ENCODE measurements at places on chromosomes 4 and X.

DNA sequence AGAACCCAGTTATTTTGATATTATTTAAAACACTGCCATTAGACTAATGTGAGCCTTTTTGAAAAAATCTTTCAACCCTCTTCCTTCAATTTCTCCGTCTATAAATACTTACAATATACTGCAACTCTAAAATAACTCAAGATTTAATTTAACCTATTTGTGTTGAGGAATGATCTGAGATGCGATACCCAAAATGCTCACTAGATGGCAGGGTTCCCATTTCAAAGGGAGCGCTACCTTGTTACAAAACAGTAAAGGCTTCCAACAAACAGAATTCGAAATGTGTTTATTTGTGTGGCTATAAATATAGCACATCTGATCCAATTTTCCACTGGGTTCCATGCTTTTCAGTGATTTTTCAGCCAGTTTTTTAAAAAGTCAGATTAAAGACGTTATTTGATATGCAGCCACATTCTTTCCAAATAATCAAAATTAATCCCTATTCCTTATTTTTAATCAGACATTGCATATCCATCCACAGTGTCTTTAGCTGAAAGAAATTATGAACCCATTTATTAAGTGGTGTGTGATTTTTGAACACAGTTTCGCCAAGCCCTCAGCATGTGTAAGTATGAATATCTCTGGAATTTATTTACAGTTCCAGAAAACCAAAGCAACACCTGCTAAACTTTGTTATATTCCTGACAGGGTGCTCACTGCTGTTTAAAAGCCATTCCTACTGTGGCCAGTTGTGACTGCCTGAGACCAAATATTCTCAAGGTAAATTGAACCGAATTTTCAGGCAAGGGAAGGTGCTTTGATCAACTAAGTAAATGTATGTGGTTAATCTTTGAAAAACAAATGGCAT is 668.0 kb upstream of the LCORL start:
- no peaks in the 10 kb centered on the region for H3K27me3 ChIP-seq
- H3K4me1 ChIP-seq = no peaks in the 10 kb centered on the region
- DNase-seq = no peak

- no peaks in the 10 kb centered on the region for H3K4me1 ChIP-seq
- H3K4me3 ChIP-seq = no peak overlapping the region
- H3K36me3 ChIP-seq = no peaks in the 10 kb centered on the region
- no peak overlapping the region for H3K27ac ChIP-seq
- no peaks in the 10 kb centered on the region for H3K27me3 ChIP-seq
- no peak for DNase-seq
These were observed 159.4 kb downstream of the CRLF2 start for GRCh38 chrX:1053072-1053471.

DNA sequence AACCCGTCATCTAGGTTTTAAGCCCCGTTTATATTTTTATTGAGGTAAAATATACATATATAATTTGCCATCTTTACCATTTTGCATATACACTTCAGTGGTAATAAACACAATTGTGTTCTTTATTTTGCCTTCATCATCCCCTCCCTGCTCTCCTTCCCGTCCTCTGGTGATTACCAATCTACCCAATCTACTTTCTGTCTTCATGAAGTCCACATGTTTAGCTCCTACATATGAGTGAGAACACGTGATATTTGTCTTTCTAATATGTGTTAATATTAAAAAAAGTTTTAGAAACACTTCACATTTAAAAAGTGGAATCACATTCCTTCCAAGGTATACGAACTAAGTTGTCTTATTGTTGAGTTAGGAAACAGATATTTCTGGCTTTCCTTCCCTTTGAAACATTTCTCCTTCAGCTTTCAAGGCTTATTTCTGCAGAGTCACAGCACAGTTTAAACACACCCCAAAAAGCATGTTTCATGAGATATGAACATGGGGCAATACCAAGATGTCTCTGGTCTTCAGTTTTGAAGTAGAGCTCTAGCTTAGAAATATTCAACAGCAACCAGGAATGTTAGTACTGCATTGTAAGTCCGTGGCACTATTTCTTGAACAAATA is 35.9 kb downstream of the GYPA start:
- no peaks in the 10 kb centered on the region for H3K36me3 ChIP-seq
- H3K4me3 ChIP-seq = no peak overlapping the region
- H3K27ac ChIP-seq = no peak overlapping the region
- H3K27me3 ChIP-seq = no peaks in the 10 kb centered on the region
- no peak for DNase-seq

- DNase-seq = no peak
- no peaks in the 10 kb centered on the region for H3K27me3 ChIP-seq
- H3K27ac ChIP-seq = no peak overlapping the region
- H3K4me3 ChIP-seq = no peak overlapping the region
- H3K36me3 ChIP-seq = no peaks in the 10 kb centered on the region
These were observed 26.6 kb downstream of the ADRA2C start for GRCh38 chr4:3792813-3793212.

DNA sequence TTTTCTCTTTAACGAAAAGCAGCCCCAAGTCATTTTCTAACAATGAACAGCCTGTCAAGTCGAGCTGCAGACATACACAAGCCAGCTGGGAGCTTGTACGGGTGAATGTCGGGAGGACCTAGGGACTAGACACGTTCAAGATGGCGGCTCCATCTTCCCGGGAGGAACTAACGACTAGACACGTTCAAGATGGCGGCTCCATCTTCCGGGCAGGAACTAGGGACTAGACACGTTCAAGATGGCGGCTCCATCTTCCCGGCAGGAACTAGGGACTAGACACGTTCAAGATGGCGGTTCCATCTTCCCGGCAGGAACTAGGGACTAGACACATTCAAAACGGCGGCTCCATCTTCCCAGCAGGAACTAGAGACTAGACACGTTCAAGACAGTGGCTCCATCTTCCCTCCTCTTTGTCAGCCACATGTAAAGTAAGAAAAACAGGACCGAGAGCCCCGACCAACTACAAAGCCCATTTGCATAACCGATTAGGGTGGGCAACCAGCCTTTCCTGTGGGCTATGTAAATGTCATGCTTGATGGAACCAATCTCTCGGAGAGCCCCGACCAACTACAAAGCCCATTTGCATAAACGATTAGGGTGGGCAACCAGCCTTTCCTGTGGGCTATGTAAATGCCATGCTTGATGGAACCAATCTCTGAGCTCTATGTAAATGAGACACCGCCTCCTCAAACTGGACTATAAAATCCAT is 175.5 kb downstream of the DHRSX start:
- H3K4me3 ChIP-seq = peak overlapping the region; percentile 28
- H3K27me3 ChIP-seq = no peaks in the 10 kb centered on the region
- H3K36me3 ChIP-seq = no peaks in the 10 kb centered on the region

DNA sequence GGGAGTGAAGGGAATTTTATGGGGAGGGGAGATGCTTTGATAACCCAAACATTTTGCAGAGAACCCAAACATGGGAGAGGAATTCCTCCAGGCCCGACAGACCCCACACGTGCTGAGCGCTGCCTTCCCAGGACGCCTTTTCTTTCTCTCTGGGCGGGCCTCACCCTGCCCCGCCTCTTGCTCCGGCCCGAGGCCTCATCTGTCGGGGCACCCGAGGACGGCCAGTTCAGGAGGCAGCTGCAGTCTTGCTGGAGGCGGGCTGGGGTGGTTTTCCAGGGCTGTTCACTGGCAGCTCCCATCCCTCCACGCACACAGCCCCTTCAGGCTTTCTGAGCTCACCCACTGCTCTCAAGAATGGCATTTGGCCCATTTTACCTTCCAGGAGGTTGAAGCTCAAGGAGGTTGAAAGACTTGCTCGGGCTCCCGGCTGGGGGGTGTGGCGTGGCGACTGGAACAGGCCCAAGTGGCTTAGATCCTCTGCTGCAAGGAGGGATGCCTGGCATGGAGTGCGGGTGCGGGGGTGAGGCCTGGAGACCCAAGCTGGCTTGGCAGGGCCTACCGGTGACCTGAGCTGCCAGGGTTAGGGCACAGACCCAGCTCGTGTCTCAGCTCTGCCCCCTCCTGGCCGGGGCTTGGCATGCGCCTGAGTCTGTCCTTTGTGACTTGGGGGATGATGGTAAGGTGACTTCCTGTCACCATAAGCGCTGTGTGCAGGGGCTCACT is 99.2 kb downstream of the PSAPL1 start:
- no peak overlapping the region for H3K27ac ChIP-seq
- peak; percentile 46 for DNase-seq
- no peaks in the 10 kb centered on the region for H3K36me3 ChIP-seq
- no peak overlapping the region for H3K4me3 ChIP-seq
- no peaks in the 10 kb centered on the region for H3K4me1 ChIP-seq

- no peak overlapping the region for H3K27ac ChIP-seq
- no peaks in the 10 kb centered on the region for H3K36me3 ChIP-seq
- no peak for DNase-seq
- no peaks in the 10 kb centered on the region for H3K27me3 ChIP-seq
- H3K4me3 ChIP-seq = no peak overlapping the region
These were observed 34.1 kb upstream of the CLDN24 start for GRCh38 chr4:183356173-183356830.

DNA sequence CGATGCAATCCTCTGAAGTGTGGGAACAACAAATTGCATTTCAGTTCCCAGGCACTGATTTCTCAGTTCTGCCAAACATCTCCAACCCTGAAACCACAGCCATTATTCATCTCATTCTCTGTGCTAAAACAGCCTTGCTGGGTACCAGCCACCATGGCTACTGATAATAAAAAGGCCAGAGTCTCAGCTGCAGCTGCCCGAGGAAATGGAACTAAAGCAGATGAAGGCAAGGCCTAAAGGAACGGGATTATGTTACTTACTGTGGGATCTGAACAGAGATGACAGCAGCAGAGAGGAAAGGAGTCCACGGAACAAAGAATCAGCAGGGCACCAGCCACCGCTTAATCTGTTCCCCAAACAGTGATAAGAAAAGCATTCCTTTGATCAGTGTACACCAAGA is 155.7 kb downstream of the PAPSS1 start:
- no peaks in the 10 kb centered on the region for H3K4me1 ChIP-seq
- no peak for DNase-seq
- H3K36me3 ChIP-seq = no peaks in the 10 kb centered on the region
- no peaks in the 10 kb centered on the region for H3K27me3 ChIP-seq

DNA sequence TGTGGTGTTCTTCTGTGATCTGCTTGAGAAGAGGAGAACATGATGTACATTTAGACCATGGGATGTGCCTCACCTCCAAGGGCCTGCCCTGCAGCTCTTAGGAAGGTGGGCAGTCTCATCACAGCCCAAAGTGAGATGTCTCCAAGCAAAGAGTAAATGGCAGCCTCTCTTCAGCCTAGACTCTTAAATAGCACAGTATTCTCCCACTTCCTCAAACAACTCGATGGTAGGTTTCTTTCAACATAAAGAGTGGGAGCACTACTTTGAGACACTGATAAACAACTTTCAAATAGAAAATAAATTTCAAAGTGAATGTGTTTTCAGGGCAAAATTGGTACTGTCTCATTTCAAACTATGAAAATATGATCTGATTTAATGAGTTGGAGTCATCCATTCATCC is 35.2 kb downstream of the EDNRA start:
- H3K4me1 ChIP-seq = no peaks in the 10 kb centered on the region
- no peak overlapping the region for H3K4me3 ChIP-seq
- no peak overlapping the region for H3K27ac ChIP-seq
- DNase-seq = no peak

DNA sequence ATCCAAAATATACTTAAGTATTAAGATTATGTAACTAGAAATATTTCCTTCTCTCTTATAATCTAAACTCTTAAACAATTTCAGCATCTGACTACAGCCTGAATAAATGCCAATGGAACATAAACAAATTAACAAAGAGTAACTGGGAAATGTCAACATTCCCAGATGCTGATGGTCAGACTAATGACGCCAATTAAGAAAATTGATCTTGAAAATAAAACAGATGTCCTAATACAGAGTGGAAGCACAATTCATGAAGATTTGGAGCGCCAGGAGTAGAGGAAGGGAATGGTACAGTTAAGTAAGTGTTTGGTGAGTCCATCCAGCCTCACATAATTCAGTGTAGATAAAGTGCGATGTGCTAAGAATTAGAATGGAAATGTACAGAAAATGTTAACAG is 203.7 kb upstream of the NWD2 start:
- no peaks in the 10 kb centered on the region for H3K27me3 ChIP-seq
- no peak for DNase-seq
- H3K27ac ChIP-seq = no peak overlapping the region
- H3K4me1 ChIP-seq = no peaks in the 10 kb centered on the region

DNA sequence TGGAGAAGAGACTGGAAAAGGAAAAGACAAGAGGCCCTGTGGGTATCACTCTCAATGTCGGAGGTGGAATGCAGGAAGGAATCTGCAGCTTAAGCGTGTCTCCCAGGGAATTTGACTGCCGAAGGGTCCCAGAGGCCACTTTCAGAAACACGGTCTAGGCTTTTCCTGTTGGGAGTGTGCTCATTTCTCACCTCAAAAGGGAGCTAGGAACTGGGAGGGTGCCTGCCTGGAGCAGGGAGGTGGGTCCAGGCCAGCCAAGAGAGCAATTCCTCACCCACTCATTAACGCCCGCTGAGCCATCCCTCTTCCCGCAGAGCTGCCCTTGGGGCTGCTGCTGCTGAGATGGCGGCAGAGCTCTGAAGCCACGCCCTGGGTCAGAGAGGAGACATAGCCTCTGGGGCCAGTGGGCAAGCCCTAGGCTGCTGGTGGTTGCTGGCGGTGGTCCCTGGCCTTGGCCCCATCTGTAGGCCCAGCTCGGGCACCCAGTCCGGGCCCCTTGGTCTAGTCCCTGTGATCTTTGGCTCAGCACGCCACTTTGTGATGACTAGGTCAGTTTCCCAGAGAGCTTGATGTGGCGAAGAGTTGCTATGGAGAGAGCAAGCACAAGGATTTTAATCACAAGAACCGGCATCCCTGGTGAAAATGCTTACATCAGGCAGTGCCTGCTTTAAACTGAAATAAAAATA is 4.1 kb downstream of the ZNF185 start:
- no peak for DNase-seq
- no peaks in the 10 kb centered on the region for H3K4me1 ChIP-seq
- H3K4me3 ChIP-seq = no peak overlapping the region
- H3K27ac ChIP-seq = no peak overlapping the region
- H3K36me3 ChIP-seq = no peaks in the 10 kb centered on the region

GRCh38 chr4:101970547-101971155 is 180.1 kb downstream of the BANK1 start:
- no peak overlapping the region for H3K27ac ChIP-seq
- H3K4me3 ChIP-seq = no peak overlapping the region
- no peaks in the 10 kb centered on the region for H3K36me3 ChIP-seq
- DNase-seq = no peak
- H3K27me3 ChIP-seq = no peaks in the 10 kb centered on the region

- no peak overlapping the region for H3K27ac ChIP-seq
- no peak overlapping the region for H3K4me3 ChIP-seq
- H3K36me3 ChIP-seq = no peaks in the 10 kb centered on the region
- DNase-seq = no peak
- no peaks in the 10 kb centered on the region for H3K4me1 ChIP-seq
These were observed 55.1 kb downstream of the HAUS3 start for GRCh38 chr4:2186865-2187172.
